Stimulated activated CD8-positive, alpha-beta memory T cell treated with anti-CD3 and anti-CD28 coated beads, Interleukin-15, amount 100 ng/mL, for 4 hours (primary cell): ENCODE measurements at places on chromosomes 12 and 14.

DNA sequence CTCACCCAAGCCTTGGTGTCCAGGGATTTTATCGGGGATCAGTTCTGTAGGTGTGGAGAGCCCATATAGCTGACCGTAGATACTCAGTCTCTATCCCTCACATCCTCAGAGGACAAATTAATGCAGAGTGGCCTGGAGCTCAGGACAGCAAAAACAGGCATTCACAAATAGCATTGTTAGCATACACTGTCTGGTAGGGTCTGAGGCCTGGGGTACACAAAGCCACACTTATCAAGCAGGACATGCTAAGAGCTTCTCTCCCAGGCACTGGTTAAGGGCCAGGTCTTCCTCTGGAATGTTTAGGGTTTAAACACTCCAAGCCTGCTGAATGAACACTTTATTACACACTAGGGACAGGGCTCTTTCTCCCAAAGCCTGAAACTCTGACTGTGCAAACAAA, 253.2 kb downstream of the NEDD1 start:
- no peak for DNase-seq

GRCh38 chr12:47576289-47576945, 129.4 kb downstream of the RPAP3 start:
- no peak for DNase-seq

DNA sequence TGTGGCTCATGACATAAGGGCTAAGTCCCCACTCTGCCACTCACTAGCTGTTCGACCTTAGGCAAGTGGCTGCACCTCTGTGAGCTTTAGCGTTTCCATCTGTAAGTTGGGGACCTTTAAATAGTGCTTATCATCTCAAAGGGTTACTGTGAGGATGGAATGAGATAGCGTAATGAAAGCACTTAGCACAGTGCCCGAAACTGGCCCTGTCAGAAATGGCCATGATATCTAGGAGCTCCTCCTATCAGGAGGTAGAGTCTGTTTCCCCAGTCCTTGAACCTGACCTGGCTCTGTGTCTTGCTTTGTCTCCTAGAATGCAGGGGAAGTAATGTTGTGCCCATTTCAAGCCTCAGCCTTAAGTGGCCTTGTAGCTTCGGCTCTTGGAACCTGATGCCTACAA, 211.0 kb downstream of the RBM19 start:
- no peak for DNase-seq

GRCh38 chr12:100375038-100375735, 18.3 kb downstream of the SLC17A8 start:
- DNase-seq: no peak

DNA sequence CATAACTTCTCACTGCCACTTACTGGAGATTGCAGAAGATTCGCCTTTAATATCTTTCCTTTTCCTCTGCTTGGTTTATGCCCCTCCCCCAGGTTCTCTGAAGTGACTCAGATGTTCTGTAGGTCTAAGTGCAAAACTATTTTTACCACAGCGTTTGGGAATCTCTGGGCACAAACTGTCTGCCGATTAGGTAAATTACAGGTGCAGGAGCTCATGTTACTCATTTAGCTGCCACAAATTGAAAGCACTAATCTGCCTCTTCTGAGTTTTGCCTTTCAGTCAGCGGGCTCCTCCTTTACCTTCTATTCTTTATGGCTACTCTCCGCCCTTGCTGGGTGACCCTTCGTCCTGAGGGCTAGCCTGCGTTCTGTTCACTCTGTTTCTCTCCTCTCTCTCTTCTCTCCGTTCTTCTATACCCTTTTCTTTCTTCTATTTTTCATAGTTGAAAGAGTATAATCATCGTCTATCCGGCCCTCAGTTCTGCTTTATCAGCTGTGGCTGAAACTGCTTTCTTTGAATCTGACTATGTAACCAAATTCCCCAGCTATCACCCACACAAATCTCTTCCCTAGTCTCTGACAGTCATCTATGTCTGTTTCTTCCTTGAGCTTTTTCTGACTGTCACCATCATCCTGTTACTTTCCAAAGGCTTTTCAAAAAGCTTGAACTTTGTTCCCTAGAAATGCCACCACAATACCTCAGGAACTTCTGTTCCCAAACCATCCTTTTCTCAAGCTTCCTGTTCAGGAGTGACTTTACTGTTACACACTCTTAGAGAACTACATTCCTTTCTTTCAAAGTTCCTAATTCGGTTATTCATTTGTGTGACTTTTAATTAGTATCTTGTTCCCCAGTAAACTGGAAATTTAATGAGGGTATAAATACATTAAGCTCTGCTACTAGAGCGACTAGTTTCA, 4.3 kb upstream of the MYF6 start:
- DNase-seq: no peak

- no peak for DNase-seq
Observed at GRCh38 chr14:87148655-87149054, 844.3 kb downstream of the GALC start.

- no peak for DNase-seq
Observed at GRCh38 chr12:113609692-113610469, 138.2 kb upstream of the LHX5 start.

DNA sequence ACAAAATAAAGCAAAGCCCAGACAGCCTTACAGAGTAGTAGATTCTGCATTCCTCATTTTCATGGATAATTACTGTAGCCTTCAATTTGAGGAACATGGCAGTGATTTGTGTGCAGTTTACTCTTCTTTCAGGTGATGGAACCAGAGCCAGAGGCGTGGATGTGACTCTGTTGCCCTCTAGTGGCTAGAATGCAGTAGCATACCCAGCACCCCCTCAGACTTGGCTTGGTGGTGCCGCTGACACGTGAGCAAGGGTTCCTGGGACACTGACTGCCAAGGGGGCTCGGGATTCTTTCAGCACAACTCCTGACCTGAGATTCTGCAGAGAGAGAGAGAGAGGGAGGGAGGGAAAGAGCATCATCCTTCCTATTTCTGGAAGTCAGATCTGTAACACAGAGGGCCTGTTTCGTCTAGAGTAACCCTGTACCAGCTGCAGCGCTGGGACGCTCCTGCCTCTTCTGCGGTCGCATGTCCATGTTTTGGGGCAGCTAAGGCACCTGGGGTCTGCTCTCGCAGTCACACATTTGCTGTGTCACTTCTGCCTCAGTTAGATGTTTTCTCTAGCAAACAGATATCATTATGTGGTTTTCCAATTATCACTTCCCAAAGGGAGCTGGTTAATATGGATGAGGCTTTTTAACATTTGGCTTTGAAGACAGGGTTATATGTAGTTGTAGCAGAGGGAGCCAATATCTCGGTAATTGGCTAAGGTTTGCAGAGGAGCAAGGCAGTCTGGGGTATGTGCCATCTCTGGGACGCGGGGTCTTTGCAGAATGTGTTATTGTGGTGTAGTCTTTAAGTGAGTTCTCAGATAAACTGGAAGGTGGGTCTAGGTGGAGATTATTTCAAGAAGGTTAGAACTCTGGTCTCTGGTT, 428.1 kb downstream of the NRXN3 start:
- no peak for DNase-seq

DNA sequence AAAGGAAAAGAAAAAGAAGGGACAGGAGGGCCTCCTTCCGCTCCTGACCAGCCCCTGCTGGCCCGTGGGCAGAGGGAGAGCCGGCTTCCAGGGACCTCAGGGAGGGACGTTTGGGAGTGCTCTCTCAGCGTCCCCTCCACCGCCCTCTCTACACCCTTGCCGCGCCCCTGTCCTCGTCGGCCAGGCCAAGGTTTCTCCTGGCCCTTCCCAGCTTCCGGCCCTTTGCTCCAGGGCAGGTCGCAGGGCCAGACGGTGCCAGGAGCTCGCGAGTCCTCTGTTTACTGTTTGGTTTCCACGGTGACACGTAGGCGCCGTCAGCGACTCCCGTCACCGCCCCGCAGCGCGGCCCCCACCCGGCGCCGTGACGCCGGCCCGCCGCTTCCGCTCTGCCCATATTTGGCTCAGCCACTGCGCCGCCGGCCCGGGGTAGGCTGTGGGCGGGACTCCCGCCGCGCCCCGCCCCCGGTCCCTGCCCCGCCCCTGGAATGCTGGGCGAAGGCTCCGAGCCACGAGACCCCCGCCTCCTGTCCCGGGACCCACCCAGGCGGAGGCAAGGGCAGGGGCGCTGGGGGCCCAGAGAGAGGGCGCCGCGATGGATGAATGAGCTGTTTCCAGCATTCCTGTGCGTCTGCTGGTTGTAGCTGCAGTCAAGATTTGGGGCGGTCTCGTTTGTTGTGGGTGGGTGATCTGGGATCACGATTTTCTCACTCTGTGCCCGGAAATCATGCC, 15.5 kb downstream of the FOS start:
- peak; percentile 84 for DNase-seq

DNA sequence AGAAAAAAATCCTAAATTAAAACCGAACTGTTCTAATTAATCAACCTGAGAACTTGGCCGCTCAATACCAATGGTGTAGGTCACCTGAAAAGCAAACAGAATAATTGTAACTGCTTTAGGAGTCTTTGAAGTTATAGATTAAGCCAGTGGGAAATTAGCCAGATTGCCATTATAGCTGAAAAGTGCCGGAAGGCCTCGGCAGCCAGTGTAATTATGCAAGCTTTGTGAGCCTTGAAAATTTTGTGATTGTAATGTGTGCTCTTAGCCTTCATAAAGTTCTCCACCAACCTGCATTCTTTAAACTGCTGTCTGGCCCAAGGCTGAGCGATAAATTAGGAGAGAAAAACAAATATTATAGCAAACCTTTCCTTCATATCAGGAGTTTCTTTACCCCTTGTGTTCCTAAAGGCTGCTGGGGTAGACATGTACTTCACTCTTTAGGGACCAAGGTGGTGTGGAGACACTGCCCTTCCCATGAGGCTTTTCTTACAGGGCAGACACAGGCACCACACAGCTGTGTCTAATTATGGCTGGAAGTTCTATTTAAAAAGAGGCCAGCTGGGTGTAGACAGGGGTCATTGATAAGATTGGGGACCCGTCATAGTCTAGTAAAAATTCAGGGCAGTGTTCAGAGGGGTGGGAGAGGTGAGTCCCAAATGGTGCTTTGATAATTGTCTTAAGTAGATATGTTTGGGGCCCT, 991.2 kb downstream of the FLRT2 start:
- no peak for DNase-seq

GRCh38 chr12:89470741-89471509, 53.7 kb downstream of the GALNT4 start:
- no peak for DNase-seq

DNA sequence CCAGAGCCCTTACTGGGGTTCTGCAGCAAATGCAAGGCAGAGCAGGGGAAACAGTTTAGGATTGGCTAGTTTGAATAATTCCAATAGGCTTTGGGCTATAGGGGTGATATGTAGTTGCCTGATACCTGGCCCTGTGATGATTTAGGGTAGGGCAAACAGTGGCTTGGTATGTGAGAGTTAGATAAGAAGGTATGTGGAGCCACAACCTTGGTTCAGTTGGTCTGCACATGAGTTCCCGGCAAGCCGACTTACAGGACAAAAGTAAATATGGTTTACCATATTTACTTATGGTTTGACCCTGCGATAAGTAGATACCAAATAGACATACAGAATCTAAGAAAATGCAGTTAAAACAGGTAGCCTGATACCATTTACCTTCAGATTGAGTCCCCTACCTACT, 8.3 kb upstream of the CAPRIN2 start:
- DNase-seq: no peak

- DNase-seq: no peak
Observed at GRCh38 chr12:38949363-38949762, 44.0 kb upstream of the CPNE8 start.

DNA sequence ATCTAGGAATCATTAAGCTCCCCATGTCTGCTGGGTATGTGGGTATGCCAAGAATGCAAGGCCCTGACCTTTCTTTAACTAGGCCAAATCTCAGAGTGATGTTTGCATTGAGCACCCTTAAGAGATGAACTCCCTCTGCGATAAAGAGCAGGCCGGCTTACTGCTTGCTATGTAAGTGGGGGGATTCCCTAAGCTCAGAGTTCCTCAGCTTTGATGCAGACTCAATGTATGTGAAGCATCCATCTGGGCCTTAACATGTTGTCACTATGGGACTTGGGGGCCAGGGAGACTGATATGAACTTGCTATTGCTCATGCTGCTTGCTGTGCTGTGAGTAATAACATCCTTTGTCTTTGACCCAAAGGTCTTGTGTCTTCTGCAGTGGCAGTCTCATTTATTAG, 149.7 kb downstream of the C12orf75 start:
- no peak for DNase-seq

- DNase-seq: no peak
Observed at GRCh38 chr12:27252934-27253333, 8.8 kb downstream of the STK38L start.

GRCh38 chr12:15522574-15523187, 200.4 kb downstream of the PTPRO start:
- DNase-seq: no peak
